Left lung (tissue), 14 donors: ENCODE measurements at places on chromosomes 5 and 9.

- peak; percentile 93 for DNase-seq
- H3K36me3 ChIP-seq = no peaks in the 10 kb centered on the region
- no peak overlapping the region for H3K4me3 ChIP-seq
- H3K27ac ChIP-seq = no peak overlapping the region
- H3K4me1 ChIP-seq = peaks cover 8% of the 10 kb centered on the region
Measured at GRCh38 chr9:134492281-134492691, 149.3 kb upstream of the COL5A1 start.

DNA sequence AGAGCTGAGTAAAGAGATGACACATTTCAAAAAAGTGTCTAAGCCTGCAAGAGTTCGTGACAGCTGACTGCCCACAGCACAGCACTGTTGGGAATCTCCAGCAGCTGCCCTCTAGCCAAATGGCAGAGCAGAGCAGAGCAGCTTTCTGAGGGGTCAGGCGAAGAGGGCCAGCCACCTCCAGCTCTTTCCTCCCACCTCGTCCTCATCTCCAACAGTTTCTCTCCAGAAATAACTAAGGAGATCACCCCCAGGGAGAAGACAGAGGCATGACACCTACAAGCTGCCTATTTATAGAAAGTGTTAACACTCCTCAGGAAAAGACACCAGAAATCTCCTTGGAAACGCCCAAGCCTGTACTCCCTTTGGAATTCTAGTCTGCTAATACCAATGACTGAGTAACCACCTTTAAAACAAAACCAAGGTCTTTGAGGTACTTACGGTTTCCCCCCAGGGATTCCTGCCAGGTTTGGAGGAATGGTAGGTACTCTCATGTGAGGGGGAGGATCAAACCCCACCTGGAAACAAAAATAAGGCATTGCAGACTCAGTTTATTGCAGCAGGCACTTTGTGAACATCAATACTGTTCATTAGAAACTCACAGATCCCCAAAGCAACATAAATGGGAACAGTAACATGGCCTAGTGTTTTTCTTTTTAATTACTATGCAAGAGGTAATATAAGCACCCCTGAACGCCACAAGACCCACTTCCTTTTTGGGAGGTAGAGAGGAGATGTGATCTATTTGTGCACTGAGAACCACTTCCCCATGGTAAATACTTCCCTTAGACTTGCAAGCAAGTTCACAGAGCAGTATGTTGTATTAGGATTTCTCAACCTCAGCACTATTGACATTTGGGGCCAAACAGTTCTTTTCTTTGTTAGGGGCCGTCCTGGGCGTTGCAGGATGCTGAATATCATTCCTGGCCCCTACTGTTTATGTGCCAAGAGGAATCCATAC is 79.3 kb downstream of the TLE1 start:
- no peaks in the 10 kb centered on the region for H3K27me3 ChIP-seq
- no peak for DNase-seq
- no peaks in the 10 kb centered on the region for H3K36me3 ChIP-seq
- H3K27ac ChIP-seq = no peak overlapping the region
- H3K4me1 ChIP-seq = peaks cover 11% of the 10 kb centered on the region
- H3K4me3 ChIP-seq = no peak overlapping the region

DNA sequence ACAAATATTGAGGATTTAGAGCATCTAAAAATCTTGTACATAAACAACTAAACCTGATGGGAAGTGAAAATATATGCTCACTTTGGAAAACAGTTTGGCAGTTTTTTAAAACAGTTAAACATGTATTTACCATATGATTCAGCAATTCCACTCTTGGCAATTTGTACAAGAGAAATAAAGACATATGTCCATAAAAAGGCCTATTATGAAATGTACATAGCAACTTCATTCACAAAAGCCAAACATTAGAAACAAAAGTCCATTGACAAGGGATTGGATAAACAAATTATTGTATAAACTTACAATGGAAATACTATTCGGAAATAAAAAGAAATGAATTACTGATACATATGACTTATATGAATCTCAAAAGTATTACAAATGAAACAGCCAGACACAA is 196.2 kb upstream of the SLC24A2 start:
- H3K27ac ChIP-seq = no peak overlapping the region
- H3K4me1 ChIP-seq = no peaks in the 10 kb centered on the region
- no peak overlapping the region for H3K4me3 ChIP-seq
- no peaks in the 10 kb centered on the region for H3K36me3 ChIP-seq
- DNase-seq = no peak

DNA sequence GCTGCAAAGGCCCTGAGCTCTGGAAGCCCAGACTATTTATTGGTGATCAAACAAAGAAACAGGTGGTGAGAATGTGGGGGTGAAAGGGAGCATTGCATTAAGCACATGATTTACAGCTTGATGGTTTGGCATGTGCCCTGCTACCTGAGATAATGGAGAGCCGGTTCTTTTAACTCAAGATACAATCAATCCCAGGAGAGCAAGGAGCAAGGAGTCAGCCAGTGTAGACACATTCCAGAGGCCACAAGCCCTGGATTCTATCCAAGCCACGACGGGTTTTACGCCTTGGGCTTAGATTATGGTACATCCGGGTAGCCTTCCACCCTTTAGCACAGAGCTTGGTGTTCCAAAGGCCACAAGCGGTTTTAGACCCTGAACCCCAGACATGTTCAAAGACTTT is 292.2 kb downstream of the CYLC2 start:
- H3K4me1 ChIP-seq = no peaks in the 10 kb centered on the region
- no peak for DNase-seq
- H3K36me3 ChIP-seq = no peaks in the 10 kb centered on the region

DNA sequence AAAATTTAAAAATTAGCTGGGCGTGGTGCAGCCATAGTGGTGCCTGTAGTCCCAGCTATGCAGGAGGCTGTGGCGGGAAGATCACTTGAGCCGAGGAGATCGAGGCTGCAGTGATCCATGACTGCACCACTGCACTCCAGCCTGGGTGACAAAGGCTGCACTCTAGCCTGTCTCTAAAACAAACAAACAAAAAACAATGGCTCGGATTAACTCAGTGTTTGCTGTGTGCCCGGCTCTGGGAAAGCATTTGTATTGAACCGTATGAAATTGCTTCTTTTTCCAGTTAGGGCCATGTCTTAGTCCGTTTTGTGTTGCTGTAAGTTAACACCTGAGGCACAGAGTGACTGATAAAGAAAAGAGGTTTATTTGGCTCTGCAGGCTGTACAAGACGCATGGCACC is 62.6 kb downstream of the CFAP77 start:
- H3K27me3 ChIP-seq = peaks cover 26% of the 10 kb centered on the region
- no peak overlapping the region for H3K27ac ChIP-seq
- no peaks in the 10 kb centered on the region for H3K36me3 ChIP-seq
- no peak overlapping the region for H3K4me3 ChIP-seq
- H3K4me1 ChIP-seq = no peaks in the 10 kb centered on the region

GRCh38 chr9:113720495-113720894 is 155.6 kb upstream of the ZNF618 start:
- no peaks in the 10 kb centered on the region for H3K4me1 ChIP-seq
- H3K27me3 ChIP-seq = no peaks in the 10 kb centered on the region
- no peak overlapping the region for H3K27ac ChIP-seq
- DNase-seq = no peak

DNA sequence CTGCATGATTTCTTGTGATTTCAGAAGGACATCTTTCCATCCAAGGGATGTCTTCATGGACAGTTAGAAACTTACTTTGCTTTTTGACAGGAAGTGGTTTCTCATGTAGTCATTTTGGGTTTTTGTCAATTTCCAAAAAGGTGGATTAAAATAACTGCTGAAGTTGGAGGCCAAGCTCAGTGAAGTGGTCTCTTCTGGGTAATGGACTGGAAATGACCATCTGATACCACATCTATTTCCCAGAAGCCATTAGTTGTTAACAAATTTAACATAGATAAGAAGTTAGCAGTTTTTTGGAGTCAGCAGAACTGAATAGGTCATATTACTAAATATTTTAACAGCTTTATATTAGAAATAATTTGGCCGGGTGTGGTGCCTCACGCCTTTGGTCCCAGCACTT is 86.2 kb upstream of the MYO10 start:
- no peak overlapping the region for H3K27ac ChIP-seq
- H3K4me3 ChIP-seq = no peak overlapping the region
- DNase-seq = no peak
- no peaks in the 10 kb centered on the region for H3K4me1 ChIP-seq
- H3K36me3 ChIP-seq = no peaks in the 10 kb centered on the region

DNA sequence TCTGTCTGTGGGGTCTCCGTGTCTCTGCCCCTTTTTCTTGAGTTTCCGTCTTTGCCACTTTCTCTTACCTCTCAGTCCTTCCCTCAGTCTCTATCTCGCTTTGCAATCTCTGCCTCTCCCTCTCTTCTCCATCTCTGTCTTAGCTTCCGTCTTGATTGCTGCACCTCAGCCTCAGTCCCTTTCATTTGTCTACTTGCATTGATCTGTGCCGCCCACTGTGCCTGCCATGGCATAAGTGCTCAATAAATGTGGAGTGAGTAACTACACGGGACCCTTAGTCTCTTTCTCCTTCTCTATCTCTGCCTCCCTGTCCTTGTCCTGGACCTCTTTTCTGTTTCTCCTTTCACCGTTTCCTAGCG is 6.6 kb downstream of the PCDHGC5 start:
- no peaks in the 10 kb centered on the region for H3K36me3 ChIP-seq
- no peak overlapping the region for H3K4me3 ChIP-seq
- peaks cover 26% of the 10 kb centered on the region for H3K4me1 ChIP-seq
- no peak for DNase-seq
- peaks cover 50% of the 10 kb centered on the region for H3K27me3 ChIP-seq

DNA sequence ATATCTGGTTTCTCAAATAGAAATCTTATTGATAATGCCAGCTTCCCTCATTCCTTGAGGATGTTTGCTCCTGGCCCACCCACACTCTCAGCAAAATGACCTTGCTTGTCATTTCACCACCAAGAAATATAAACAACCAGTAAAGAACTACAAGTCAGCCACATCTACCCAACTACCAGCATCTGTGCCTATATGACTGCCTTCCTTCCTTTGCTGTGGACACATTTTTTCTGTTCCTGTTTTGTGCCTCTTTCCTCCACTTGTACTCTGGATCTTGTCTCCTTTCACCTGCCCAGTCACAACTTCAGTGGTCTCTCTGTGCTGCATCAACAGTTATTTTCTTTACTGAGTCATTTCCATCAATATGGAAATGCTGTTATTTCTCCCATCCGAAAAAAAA is 20.3 kb downstream of the KIF2A start:
- H3K4me1 ChIP-seq = no peaks in the 10 kb centered on the region
- H3K27ac ChIP-seq = no peak overlapping the region
- no peak for DNase-seq
- no peaks in the 10 kb centered on the region for H3K27me3 ChIP-seq

DNA sequence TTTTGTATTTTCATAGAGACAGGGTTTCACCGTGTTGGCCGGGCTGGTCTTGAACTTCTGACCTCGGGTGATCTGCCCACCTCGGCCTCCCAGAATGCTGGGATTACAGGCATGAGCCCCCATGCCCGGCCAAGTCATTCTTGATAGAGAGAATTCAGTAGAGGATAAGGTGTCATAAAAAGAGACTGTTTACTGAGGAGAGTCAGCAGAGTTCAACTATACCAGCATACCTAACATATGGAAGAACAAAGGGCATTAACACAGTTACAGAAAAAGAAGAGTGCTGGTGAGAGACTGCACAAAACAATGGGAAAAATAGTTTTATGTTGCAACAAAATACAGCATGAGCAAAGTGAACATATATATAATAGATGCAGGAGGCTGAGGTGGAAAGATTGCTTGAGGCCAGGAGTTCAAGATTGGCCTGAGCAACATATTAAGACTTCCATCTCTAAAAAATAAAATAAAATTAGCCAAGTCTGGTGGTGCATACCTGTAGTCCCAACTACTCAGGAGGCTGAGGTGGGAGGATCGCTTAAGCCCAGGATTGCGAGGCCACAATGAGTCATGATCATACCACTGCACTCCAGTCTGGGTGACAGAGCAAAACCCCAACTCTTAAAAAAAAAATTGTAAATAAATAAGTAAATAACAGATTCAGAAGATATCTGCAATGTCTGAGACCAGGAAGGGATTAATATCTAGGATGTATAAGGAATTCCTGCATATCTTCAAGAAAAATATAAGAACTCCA is 19.5 kb downstream of the B4GALT1 start:
- no peak overlapping the region for H3K4me3 ChIP-seq
- H3K27ac ChIP-seq = peak overlapping the region; percentile 57
- H3K4me1 ChIP-seq = peaks cover 43% of the 10 kb centered on the region
- DNase-seq = peak; percentile 31
- H3K27me3 ChIP-seq = no peaks in the 10 kb centered on the region

GRCh38 chr5:81300921-81301270 is 491 bp upstream of the ZCCHC9 start:
- H3K4me3 ChIP-seq = peak overlapping the region; percentile 79
- H3K27me3 ChIP-seq = no peaks in the 10 kb centered on the region
- H3K36me3 ChIP-seq = peaks cover 3% of the 10 kb centered on the region
- H3K4me1 ChIP-seq = no peaks in the 10 kb centered on the region
- DNase-seq = no peak

- H3K4me3 ChIP-seq = no peak overlapping the region
- H3K27me3 ChIP-seq = no peaks in the 10 kb centered on the region
- DNase-seq = no peak
- no peaks in the 10 kb centered on the region for H3K36me3 ChIP-seq
Measured at GRCh38 chr5:167426501-167426900, 864.9 kb upstream of the WWC1 start.

GRCh38 chr9:23552876-23553601 is 273.0 kb downstream of the ELAVL2 start:
- no peaks in the 10 kb centered on the region for H3K36me3 ChIP-seq
- no peak overlapping the region for H3K4me3 ChIP-seq
- no peak for DNase-seq
- H3K27ac ChIP-seq = no peak overlapping the region
- no peaks in the 10 kb centered on the region for H3K27me3 ChIP-seq

GRCh38 chr9:119451426-119451825 is 82.2 kb upstream of the BRINP1 start:
- DNase-seq = no peak
- no peaks in the 10 kb centered on the region for H3K4me1 ChIP-seq
- no peak overlapping the region for H3K4me3 ChIP-seq
- no peaks in the 10 kb centered on the region for H3K36me3 ChIP-seq

DNA sequence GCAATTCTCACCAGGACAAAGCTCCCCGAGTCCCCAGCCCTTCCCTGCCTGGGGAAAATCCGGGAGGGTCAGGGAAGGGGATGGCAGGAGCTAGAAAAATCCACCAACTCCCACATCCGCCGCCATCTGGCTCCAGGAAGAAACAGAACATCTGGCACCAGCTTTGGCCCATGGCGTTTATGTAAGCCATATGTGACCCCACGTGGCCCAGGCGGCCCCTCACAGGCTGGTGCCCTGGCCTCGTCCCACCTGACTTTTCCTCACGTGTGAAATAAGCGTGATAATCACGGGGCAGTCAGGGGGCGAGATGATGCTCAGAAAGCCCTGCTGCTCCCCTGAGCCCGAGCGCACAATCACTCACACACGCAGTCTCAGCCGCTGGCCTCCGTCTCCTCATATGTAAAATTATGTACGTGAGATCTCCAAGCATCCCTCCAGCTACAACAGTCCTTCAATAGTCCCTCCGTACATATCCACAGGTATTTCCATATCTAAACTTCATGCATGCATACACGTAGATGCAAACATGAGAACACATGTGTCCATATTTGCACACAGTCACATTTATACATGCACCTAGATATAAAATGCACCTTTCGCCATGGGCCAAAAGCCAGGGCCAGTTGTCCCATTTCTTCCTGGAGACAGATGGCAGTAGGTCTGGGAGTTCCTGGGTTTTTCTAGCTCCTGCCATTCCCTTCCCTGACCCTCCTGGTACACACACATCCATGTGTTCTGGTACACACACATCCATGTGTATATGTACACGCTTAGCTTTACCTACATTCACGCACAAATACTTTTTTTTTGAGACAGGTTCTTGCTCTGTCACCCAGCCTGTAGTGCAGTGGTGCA is 28.9 kb downstream of the PLPP7 start:
- DNase-seq = no peak
- no peak overlapping the region for H3K27ac ChIP-seq
- no peaks in the 10 kb centered on the region for H3K27me3 ChIP-seq
- no peak overlapping the region for H3K4me3 ChIP-seq
